GM23338 (cell line): ENCODE measurements at places on chromosomes 3 and 15. TPM values are rescaled to one million over a fixed set of nuclear protein-coding genes. Genes with fewer than 3 reads are reported as not detected.
A peak's percentile ranks its signal among the peaks of the same experiment; 100 is the strongest.

TEX55 gene
- total RNA-seq = 0.17 and 0.27 TPM in 2 replicates

TRAIP gene
- 13.4 and 15.3 TPM in 2 replicates for total RNA-seq

POPDC2 gene
- not detected in 2 replicates for total RNA-seq

TBL1XR1 gene
- total RNA-seq = 122 and 130 TPM in 2 replicates

SNX1 gene
- total RNA-seq = 27.5 and 33.3 TPM in 2 replicates

- DNase-seq = peak; percentile 34
- no peaks in the 10 kb centered on the region for H3K27me3 ChIP-seq
- peak overlapping the region; percentile 13; the same call in 1 of the 2 replicates for H3K27ac ChIP-seq
- no peak overlapping the region for H3K4me3 ChIP-seq
- H3K4me1 ChIP-seq = peaks cover 35% of the 10 kb centered on the region
- H3K36me3 ChIP-seq = no peaks in the 10 kb centered on the region
These were observed 486.1 kb upstream of the GOLIM4 start for GRCh38 chr3:168581771-168582225.

DNA sequence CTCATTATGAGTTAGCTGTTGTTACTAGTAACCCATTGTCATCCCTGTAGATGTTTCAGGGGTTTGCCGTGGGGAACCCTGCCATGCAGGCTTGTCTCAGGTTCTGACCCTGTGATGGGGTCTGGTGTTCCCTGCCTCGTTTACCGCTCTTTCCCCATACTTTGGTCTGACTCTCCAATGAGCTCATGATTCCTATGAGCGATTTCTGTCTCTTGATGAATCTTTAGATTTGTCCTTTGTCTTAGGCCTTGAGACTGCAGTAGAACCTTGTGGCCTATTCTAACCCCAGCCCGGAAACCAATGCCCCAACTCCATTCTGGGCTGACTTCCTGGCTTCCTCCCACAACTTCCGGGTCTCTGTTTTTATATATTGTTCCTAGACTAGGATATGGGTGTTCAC is 11.3 kb upstream of the IQGAP1 start:
- H3K36me3 ChIP-seq = no peaks in the 10 kb centered on the region; the same call in 1 of the 2 replicates
- H3K4me3 ChIP-seq = no peak overlapping the region
- H3K4me1 ChIP-seq = no peaks in the 10 kb centered on the region
- H3K27me3 ChIP-seq = no peaks in the 10 kb centered on the region

GRCh38 chr3:29212789-29213433 is 68.0 kb upstream of the RBMS3 start:
- no peak for DNase-seq
- 0 out of 2 replicates have a peak, but pooled peaks cover 3% of the 10 kb centered on the region for H3K4me1 ChIP-seq
- no peak overlapping the region for H3K4me3 ChIP-seq
- no peaks in the 10 kb centered on the region for H3K36me3 ChIP-seq
- H3K27ac ChIP-seq = no peak overlapping the region

DNA sequence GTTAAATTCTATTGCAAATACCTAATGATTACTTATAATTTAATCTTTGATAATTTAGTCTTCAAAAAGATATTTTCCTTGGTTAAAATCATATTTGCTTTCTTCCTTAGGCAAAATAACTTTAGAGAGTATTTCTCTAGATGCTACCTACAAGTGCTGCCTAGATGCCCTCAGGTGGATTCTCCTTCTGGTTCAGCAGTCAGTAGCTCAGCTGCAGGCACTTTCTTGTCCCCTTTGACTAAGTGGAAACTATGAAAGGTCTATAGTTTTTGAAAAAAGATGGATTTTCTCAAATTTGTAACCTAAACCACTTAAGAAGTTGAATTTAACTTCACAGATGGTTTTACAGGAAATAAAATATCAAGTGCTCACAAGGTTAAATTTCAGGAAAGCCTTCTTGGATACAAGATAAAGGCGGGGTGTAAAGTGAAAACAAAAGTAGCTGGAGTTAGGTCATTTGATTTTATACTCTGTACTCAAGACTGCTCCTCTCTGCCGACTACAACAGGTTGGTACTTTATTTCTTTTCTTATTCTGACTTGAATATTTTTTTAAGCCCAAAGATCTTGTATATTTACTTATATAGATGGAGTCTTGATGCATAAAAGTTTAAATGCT is at the start of gene ACKR4:
ACKR4 (plus strand) TSS at position 455 of the 618 bp plus-strand sequence. CDS start 3,128 bp downstream, outside the sequence.
- no peaks in the 10 kb centered on the region for H3K27me3 ChIP-seq
- H3K4me3 ChIP-seq = no peak within 1 kb of the TSS
- no peaks in the 10 kb centered on the region; the same call in 1 of the 2 replicates for H3K4me1 ChIP-seq
- H3K36me3 ChIP-seq = no peaks in the 10 kb centered on the region
- H3K27ac ChIP-seq = no peak within 1 kb of the TSS
- no peak for DNase-seq

DNA sequence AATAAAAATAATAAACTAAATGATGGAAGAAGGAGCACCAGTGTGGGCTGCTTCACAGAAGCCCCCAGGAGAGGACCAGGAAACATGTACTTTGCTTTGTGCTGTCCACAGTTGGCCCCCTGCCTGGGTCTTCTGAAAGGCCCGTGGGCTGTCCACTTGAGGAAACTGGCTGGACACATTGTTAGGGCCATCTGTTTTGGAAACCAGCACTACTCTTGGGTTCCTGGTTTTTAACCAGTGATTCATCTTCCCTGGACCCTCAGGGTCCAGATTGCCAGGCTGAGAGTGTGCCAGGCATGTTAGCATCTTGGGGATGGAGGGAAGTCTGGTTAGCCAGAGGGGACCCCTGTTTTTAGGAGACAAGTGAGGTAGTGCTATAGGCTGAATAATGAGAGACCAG is 297.2 kb upstream of the C2CD4B start:
- no peak overlapping the region for H3K4me3 ChIP-seq
- no peak for DNase-seq
- H3K27ac ChIP-seq = no peak overlapping the region
- H3K36me3 ChIP-seq = no peaks in the 10 kb centered on the region

GRCh38 chr3:175066617-175067415 is 207.7 kb downstream of the NAALADL2 start:
- no peaks in the 10 kb centered on the region for H3K4me1 ChIP-seq
- H3K27ac ChIP-seq = no peak overlapping the region
- no peaks in the 10 kb centered on the region for H3K27me3 ChIP-seq
- H3K4me3 ChIP-seq = no peak overlapping the region
